ENCODE measurements at places on chromosomes 11 and 22.

DNA sequence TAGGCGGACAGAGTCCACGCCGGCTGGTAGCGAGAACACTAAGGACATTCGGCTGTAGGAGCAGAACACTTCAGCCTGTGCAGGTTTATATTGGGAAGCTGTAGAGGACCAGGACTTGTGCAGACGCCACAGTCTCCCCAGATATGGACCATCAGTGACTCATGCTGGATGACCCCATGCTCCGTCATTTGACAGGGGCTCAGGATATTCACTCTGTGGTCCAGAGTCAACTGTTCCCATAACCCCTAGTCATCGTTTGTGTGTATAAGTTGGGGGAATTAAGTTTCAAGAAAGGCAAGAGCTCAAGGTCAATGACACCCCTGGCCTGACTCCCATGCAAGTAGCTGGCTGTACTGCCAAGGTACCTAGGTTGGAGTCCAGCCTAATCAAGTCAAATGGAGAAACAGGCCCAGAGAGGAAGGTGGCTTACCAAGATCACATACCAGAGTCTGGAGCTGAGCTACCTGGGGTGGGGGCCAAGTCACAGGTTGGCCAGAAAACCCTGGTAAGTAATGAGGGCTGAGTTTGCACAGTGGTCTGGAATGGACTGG is 17.2 kb downstream of the P2RY2 start:
- no peak overlapping the region for H3K27ac ChIP-seq
- no peak overlapping the region for H3K4me3 ChIP-seq

- no peak overlapping the region for H3K4me3 ChIP-seq
- H3K27me3 ChIP-seq, result no peaks in the 10 kb centered on the region
- H3K36me3 ChIP-seq, result peaks cover 6% of the 10 kb centered on the region
- peaks cover 30% of the 10 kb centered on the region for H3K4me1 ChIP-seq
- DNase-seq, result no peak
These were observed 7.9 kb upstream of the SH3BP1 start for GRCh38 chr22:37631448-37632173.

- peak overlapping the region; percentile 97 for H3K27ac ChIP-seq
- H3K36me3 ChIP-seq, result no peaks in the 10 kb centered on the region
- peak overlapping the region; percentile 54 for H3K4me3 ChIP-seq
- no peaks in the 10 kb centered on the region for H3K27me3 ChIP-seq
These were observed 69.7 kb upstream of the EP300 start for GRCh38 chr22:41022470-41023298.

DNA sequence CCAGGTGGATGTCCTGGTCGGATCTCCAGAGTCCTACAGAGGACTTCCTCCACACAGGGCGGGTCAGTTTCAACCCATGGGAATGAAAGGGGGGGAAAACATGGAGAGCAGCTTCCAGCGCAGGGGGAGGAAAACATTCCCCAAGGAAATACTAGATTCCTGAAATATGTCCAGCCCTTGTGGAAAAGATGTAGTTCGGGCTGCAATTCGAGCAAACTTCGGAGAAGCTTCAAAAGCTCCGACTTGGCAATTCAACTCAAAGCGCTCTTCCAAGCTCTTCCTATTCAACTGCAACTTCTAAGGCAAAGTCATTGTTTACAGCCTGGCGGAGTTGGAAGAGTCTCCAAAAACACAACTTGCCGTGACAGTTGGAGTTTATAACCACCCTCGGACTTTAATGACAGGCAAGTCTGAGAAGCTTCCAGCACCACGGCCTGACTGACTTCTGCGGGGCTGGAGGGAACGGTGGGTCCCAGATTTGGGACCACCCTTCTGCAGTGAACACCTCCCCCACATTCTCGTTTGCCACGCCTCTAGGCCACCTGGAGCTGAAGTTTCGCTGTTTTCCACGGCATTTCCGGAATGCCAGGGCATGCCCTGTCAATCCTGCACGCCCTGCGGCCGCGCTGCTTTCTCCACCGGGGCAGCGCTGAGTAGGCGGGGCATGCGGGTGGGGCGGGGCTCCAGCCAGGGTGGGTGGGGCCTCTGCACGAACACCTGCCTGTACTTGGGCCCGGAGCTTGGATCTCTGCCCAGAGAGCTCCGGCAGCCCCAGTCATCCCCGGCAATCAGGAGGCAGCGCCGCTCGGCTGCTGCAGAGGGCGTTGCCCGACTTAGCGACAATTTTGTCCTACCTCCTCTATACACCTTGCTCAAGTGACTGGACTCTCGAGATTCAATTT is 49.0 kb upstream of the BIRC3 start:
- H3K4me3 ChIP-seq, result peak overlapping the region; percentile 2
- peak; percentile 85 for DNase-seq
- peaks cover 5% of the 10 kb centered on the region for H3K4me1 ChIP-seq
- no peaks in the 10 kb centered on the region for H3K36me3 ChIP-seq
- H3K27me3 ChIP-seq, result no peaks in the 10 kb centered on the region

DNA sequence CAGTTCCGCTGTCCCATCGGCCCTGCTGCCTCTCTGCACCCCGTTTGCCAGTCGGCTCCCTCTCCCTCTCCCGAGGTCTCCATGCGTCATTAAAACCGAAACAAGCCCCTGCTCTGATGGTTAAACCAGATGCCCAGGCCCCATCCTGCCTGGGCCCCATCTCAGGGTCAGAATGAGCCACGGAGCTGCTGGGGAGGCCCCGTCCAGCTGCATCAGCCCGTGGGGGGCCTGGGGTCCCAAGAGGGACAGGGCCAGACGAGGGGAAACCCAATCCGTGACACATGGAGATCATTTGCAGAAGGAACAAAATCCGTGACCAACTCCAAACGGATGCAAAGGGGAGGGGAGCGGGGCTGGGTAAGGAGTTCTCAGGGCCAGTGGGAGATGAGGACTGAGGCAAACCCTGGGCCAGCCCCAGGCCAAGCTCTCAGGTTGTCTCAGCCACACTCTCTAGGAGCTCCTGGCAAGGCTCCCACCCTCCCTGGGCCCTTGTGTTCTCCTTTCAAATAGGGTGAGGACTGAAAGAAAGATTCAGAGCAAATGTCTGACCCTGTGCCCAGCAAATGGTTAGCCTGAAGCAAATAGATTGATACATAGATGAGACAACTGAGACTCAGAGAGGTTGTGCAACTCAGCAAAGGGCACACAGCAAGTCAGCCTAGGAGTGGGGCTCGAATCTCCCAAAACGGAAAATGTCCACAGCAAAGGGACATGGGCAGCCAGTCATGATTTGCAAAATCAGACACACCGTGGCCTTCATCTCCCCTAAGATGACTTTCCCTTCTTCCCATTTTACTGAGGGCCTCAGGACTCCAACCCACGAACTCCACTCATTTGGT is 162.1 kb downstream of the MN1 start:
- H3K4me1 ChIP-seq, result peaks cover 33% of the 10 kb centered on the region
- DNase-seq, result no peak
- no peaks in the 10 kb centered on the region for H3K36me3 ChIP-seq

DNA sequence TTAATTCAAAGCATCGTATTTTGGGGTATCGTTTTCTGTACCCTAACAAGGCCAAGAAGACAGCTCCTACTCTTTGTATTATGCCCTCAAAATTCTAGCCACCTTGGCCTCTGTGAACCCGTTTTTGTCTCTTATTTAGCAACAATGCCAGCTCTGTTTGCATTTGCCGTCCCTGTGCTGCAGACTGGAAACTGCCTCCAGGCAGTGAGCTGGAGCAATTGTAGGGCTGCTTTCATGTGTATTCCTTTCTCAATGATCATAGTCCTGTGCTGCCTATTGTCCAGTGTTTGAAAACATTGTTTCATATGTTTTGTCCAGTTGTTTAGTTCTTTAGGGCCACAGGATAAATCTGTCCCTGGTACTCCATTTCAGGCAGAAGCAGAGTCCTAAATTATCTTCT is 19.9 kb upstream of the BACE1-AS start:
- no peak overlapping the region for H3K4me3 ChIP-seq
- H3K27ac ChIP-seq, result no peak overlapping the region
- peaks cover 12% of the 10 kb centered on the region for H3K4me1 ChIP-seq
- H3K27me3 ChIP-seq, result no peaks in the 10 kb centered on the region

GRCh38 chr22:25628494-25628893 is 64.0 kb downstream of the GRK3 start:
- peak overlapping the region; percentile 44 for H3K27ac ChIP-seq
- H3K36me3 ChIP-seq, result no peaks in the 10 kb centered on the region
- no peaks in the 10 kb centered on the region for H3K27me3 ChIP-seq
- H3K4me1 ChIP-seq, result peaks cover 17% of the 10 kb centered on the region
- no peak overlapping the region for H3K4me3 ChIP-seq

DNA sequence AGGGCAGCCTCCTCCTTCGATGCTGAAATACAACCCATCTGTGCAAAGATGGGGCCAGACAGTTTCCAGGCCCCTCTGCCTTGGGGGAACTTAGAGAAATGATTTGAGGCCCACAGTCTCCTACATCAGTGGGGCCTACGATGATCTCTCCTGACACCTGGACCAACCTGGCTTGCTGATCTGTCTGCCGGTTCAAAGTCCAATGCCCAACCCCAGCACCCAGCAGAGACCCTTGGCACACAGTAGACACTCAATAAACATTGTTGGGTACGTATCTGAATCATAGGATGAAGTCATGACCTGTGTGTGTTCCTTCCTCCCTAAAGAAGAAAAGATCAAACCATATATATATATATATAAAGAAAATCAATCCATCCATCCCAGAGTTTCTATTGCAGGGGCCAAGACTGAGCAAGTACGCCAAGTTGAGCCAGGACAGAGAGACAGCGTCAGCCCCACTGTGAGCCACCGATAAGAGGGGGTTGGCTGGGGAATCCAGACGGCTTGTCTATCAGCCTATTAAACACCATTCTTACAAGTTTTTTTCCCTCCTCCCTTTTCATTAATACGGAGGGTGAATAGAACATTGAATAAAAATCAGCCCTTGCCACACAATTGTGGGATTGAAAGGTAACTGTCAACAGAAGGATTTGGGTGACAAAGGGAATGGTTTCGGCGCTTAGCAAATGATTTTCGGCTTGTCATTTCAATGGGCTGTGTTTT is 244.1 kb downstream of the MN1 start:
- no peaks in the 10 kb centered on the region for H3K4me1 ChIP-seq
- no peak overlapping the region for H3K4me3 ChIP-seq
- no peaks in the 10 kb centered on the region for H3K36me3 ChIP-seq
- no peak for DNase-seq
- no peak overlapping the region for H3K27ac ChIP-seq

GRCh38 chr22:23306438-23306921 is 126.2 kb downstream of the BCR start:
- H3K27me3 ChIP-seq, result no peaks in the 10 kb centered on the region
- no peaks in the 10 kb centered on the region for H3K36me3 ChIP-seq
- DNase-seq, result no peak
